ENCODE measurements at places on chromosomes 2 and 18. TPM values are rescaled to one million over a fixed set of nuclear protein-coding genes. Genes with fewer than 3 reads are reported as not detected.

Gene OTOS
- not detected for total RNA-seq

Gene ANKRD30B
- not detected for total RNA-seq

Gene SLC11A1
- 0.78 TPM for total RNA-seq

Gene CHRND
- not detected for total RNA-seq

Gene GALNT13
- total RNA-seq: not detected

Gene COL4A4
- total RNA-seq: 7.0 TPM

Gene CSRNP3
- total RNA-seq: 1.4 TPM

Gene LYG2
- not detected for total RNA-seq

Gene SPC25
- 50.3 TPM for total RNA-seq

Gene CIB4
- total RNA-seq: not detected

Gene EDAR
- total RNA-seq: not detected

Gene TFCP2L1
- total RNA-seq: 1.4 TPM

- no peak for DNase-seq
Measured at GRCh38 chr2:47119001-47119400, 36.1 kb downstream of the STPG4 start.

GRCh38 chr2:2324565-2325101, 6.4 kb downstream of the MYT1L start:
- DNase-seq: no peak

GRCh38 chr2:58428096-58429013, 187.2 kb upstream of the FANCL start:
- DNase-seq: no peak

DNA sequence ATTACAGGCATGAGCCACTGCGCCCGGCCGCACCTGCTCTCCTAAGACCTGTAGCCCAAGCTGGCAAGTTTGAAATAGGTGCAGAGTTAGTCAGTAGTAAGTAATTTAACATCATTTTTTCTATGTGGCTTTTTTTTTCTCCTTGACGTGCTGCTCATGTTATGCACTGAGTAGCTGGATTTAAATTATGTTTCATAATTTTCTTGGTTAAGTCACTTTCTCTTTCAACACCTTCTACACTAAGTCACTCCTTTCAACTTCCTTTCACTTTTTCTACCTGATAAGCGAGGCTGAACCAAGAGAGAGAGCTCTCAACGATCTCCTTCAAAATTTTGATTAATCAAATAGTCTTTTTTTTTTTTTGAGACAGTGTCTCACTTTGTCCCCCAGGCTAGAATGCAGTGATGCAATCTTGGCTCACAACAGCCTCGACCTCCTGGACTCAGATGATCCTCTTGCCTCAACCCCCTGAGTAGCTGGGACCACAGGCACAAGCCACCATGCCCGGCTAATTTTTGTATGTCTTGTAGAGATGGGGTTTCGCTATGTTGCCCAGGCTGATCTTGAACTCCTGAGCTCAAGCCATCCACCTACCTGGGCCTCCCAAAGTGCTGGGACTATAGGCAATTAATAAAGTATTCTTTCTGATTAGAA, 13.1 kb downstream of the CASP8 start:
- DNase-seq: no peak

GRCh38 chr2:177433402-177433801, 40.8 kb downstream of the AGPS start:
- no peak for DNase-seq

DNA sequence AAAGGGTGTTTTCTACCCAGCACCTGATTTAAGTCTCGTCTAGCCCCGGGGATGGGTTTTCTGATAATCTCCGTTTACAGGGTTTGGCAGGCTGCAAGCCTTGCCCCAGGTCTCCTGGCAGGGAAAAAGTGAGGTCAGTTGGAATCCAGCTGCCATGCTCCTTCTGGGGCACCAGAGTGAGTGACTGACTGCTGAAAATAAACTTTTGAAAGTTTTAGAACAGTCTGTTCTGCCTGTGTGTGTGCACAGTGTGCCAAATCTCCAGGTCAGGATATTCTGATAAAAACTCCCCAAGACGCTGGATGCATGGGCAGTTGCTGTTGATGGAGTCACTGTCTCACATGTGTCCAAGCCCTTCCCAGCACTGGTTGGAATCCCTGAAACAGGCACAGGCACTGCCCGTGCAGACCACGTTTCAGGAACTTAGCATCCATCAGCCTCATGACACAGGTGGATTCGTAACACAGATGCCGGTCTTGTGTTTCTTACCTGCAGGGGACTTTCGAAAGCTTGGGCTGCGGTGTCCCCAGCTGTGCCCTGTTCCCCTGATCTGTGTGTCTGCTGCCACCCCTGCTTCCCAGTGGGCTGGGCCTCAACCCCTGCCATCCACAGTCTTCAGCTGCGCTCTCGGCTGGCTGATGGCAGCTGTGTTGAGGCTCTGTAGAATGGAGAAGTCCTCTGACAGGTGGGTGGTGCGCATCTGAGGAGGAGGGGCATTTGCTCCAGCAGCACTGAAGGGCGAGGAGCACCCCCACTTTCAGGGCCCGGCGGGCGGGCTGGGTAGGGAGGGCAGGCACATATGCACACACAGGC, 65.0 kb downstream of the SH3RF3 start:
- no peak for DNase-seq

GRCh38 chr2:182090486-182090885, 104.8 kb downstream of the PPP1R1C start:
- DNase-seq: no peak

DNA sequence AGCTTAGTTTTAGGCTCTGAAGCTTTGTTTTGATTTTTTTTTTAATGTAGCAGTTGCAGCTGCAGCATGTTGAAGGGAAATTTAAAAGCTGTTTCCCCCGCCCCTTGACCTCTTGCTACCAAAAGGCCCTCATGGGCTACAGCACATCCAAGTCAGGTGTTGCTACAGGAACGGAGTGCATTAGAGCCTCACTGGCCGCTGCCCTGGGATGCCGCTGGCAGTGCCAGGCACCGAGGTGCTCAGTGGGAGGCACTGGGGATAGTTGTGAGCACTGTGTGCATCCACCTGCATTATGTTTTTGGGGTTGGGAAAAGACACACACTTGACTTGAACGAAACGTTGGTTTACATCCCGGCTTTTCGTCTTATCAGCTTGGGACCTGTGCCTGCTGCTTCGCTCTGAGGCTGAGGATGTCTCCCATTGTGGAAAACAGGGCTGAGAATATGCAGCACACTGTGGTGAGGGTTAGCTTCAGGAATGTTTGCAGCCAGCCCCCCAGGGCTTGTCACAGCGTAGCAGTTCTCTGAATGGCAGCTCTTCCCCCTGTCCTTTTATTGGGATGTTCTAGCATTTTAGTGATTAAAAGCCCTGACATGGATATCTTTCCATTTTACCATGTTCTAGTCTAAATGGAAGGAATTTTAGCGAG, 24.1 kb downstream of the DCDC2C start:
- no peak for DNase-seq

DNA sequence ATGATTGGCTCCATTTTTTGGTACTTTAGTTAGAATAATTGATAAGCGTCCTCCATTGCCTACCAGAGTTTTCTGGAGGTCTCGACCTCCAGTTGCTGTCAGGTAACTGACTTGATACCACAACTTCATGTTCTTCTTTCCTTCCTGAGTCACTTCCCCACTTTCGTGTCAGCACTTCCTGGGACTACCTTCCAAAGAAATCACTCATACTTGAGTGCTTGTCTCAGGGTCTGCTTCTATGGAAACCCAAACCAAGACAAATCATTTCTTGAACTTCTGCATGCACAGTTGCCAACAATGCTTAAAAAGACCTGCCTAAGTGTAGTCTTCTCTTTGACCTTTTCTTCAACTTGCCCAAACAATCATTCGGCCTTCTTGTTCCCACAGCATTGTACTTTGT, 210.3 kb upstream of the ETAA1 start:
- no peak for DNase-seq

GRCh38 chr2:162164802-162165201, 12.8 kb upstream of the GCG start:
- no peak for DNase-seq

- peak; percentile 16 for DNase-seq
Measured at GRCh38 chr18:53567929-53568574, 656.4 kb downstream of the MBD2 start.

- DNase-seq: no peak
Measured at GRCh38 chr2:59572227-59572626, 981.2 kb downstream of the BCL11A start.

- DNase-seq: no peak
Measured at GRCh38 chr2:146821836-146822316, 1023.0 kb upstream of the ACVR2A start.

- DNase-seq: peak; percentile 77
Measured at GRCh38 chr2:20050646-20051531, 539 bp downstream of the LAPTM4A start.

GRCh38 chr2:185979546-185980071, 241.0 kb downstream of the FSIP2 start:
- no peak for DNase-seq

DNA sequence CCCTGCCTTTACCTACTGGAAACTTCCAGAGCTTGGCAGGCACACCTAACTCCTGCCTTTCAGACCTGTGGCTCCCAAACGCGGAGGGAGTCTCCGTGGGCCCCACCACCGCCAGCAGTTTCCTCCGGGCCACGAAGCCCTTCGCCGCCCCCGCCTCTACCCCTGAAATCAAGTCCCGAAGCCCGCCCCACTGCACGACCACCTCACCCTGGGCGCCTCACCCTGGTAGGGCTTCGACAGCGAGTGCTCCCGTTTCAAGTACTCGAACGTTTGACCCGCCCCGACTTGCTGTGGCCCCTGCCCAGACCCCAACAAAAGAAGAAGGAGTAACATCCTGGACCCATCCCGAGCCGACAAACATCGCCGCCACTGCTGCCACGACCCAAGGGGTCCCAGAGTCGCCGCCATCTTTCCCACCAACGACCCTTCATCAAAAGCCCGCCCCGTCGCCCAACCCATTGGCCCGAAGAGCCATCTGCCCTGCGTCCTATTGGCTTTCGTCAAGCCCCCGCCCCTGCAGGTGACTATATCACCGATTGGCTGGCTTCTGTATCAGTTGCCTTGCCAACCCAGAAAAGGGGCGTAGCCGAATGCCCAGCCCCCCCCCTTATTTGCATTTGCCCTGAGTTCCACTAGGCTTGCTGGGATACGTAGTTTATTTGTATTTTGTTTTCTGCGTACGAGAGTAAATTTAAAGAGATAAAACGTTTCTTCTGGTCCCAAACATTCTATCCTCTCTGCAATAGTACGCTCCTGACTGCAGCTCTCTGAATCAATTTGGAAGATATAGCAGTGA, at the start of gene LMAN2L:
LMAN2L (minus strand) TSS at position 432 of the 796 bp plus-strand sequence; CDS start at position 408, 24 bp downstream.
- DNase-seq: peak; percentile 98

DNA sequence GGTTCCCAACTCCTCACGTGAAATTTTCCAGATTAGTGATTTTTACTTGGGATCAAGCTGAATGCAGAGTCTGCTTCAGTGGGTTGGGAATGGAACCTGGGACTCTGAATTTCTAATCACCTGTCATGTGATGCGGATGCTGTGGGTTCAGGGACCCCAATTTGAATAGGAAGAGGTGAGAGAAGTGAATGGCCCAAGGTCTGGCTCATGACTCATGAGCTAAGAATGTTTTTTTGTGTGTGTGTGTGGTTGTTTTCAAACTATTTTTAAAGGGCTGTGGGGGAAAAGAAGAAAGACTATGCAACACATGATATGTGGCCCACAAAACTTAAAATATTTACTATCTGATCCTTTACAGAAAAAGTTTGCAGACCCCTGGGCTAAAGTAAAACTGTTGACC, 108.5 kb upstream of the CYRIA start:
- DNase-seq: no peak

- no peak for DNase-seq
Measured at GRCh38 chr18:79851950-79852349, 54.2 kb downstream of the KCNG2 start.

DNA sequence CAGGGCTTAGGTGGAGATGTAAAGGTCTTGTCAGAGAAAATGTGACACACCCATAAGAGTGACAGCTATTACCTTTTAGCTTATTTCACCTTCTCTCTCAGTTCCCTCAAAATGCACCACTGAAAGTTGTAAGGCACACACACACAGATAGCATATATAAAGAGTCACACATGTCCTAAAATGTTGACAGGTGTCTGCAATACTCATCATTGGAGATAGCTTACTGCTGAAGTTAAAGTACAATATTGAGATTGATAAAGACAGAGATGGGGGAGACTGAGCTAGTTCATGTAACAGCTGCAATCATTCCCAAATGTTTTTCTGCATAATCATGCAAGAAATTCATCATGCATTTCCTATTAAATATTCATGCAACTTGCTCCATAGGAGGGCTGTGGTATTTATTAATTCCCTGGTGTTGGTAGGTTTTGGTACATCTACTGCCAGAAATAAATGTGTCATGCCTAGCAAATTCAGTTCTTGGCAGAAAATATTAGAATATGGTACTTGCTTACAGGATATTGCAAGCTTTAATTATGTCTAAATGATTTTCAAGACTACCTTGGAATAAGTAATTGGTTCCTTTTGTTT, 118.8 kb upstream of the RBMS1 start:
- DNase-seq: no peak

DNA sequence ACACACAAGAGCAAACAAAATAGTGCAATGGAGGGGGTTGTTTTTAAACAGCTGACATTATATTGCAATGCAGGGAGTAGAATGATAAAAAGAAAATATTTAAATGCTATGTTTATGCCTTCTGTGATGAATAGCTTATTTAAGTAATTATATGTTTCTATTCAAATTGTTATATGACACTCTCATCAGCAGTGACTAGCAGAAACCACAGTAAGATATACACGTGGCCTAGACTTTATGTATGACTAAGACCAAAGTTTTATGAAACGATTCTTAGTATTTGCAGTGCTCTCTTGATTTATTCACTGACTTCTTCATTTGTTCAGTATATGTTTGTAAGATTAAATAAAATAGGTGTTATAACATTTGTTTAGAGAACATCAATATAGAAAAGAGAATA, 26.1 kb upstream of the C1D start:
- no peak for DNase-seq

DNA sequence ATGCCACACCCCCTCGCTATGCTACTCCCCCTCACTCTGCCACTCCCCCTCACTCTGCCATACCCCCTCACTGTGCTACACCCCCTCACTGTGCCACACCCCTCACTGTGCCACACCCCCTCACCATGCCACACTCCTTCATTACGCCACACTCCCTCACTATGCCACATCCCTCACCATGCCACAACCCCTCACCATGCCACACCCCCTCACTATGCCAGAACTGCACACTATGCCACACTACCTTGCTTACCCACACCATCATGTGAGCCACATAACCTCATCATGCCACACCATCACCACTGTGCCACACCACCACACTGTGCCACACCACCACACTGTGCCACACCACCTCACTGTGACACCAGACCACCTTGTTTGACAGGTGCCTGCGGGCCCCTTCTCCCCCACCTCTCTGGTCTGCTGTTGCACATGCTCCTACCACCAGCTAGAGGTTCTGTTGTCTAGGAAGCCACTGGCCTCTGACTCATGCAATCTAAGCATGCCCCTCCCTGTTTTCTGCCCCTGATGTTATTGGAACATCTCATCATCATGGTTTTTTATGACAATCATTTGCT, 22.0 kb downstream of the MARCHF4 start:
- DNase-seq: no peak
